Spinal cord (tissue), 10 donors: ENCODE measurements at places on chromosomes 3 and 15.
A peak's percentile ranks its signal among the peaks of the same experiment; 100 is the strongest.

DNA sequence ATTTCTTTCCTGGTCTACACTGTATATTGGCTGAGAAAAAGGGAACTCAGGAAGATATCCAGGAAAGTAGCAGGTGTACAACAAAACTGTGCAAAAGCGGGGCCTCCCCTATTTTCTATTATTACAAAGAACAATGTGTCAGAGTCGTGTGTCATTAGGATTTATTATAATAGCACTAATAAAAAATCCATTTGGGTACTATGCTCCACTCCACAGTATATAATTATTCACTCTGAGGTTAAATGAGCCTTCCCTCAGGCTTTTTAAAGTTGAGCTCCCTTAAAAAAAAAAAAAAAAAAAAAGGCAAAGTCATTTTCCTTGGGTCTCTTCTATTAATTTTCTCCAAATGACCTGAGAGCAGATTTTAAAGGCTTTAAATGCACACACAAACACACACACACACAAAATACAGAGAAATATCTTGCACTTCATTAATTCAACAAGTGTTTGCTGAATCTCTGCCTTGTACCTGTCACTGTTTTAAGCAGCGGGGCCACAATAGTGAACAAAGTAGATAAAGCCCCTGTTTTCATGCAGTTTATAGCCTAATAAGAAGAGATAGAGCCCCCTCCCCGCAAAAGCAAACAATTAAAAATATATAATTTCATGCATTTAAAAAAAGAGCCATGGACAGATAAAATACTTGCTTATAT, 1.3 kb upstream of the DPP8 start:
- no peak for DNase-seq

- DNase-seq: no peak
These were observed 75.0 kb downstream of the HCN4 start for GRCh38 chr15:73293773-73294172.

DNA sequence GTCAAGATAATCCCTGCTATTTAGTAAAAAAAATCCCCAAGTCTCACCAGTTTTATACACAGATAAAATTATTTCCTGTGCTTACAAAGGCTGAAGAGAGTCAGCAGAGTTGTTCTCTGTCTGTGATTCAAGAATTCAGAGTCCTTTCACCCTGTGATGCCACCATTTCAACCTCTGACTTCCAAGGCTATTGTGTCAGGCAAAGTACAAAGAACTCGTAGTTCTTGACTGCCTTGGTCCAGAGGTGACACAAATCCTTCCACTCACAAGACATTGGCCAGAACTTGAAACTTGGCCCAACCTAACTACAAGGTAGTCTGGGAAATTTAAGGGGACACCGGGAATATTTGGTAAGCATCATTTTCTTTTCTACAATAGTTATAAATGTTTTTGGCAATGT, 34.9 kb upstream of the CMC1 start:
- no peak for DNase-seq

DNA sequence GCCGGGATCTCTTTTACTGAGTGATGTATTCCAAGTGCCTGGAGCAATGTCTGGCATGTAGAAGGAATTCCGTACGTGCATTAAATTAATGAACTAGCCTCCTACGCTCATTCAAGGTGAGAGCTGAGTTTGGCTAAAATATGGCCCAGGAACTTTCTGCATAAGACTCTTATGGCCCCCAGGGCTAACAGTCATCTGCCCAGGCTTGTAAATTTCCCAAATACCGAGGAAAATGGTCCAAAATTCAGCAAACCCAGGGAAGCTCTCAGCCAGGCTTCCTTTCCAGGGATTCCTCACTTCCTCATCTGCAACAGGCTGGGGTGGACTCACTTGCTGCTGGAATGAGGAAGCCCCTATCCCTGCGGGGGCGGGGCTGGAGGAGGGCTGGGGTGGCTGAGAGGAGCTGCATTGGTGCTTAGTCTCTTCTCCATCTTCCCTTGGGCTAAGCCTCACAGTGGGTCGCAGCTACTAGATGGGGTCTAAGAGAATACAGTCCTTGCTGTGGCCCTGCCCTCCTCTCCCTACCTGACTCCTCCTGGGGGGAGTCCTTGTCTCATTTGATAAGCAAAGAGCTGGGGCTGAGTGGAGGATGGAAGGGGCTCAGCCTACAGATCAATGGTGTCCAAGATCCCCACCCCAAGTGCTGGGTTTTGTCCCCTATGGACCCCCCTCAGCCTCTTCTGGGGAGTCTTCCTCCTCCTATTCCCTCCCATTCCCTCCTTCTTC, 28.5 kb upstream of the APOD start:
- DNase-seq: no peak

DNA sequence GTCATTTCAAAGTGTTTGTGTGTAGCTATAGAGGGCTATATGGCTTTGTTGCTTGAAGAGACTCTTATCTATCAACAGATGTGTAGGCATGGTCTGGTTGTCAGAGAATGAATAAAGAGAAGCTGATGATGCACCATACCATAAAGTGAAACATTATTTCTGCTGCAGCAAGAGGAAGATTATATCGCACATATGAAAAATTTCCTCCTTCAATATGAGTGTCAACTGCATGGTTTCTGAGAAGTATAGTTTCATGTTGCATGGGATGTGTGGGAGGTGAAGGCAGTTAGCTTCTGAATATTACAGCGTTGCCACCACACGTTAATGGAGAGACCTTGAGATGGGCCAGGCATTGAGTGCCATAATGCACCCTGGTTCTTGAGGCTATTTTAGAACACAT, 217.9 kb downstream of the SATB1 start:
- DNase-seq: no peak

- DNase-seq: peak; percentile 85
These were observed 93.1 kb downstream of the STAG1 start for GRCh38 chr3:136658946-136659682.

GRCh38 chr3:89525609-89526008, 418.2 kb downstream of the EPHA3 start:
- peak; percentile 29 for DNase-seq

DNA sequence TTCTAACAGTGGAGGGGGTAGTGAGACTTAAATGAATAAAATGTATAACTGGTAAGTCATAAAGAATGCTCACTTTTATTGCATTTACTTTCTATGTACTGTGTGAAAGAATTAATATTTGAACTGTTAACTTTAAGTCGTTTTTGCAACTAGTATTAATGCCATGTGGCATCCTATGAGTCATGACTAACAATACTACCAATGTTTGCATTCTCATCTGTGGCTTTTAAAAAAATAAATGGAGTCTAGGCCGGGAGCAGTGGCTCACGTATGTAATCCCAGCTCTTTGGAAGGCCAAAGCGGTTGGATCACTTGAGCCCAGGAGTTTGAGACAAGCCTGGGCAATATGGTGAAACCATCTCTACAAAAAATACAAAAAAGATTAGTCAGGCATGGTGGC, 5.2 kb downstream of the C3orf49 start:
- no peak for DNase-seq

- DNase-seq: no peak
These were observed 138.8 kb downstream of the CACNA2D3 start for GRCh38 chr3:54261141-54261540.

- DNase-seq: no peak
These were observed 32.8 kb upstream of the NFKBIZ start for GRCh38 chr3:101816215-101817149.

GRCh38 chr3:116601206-116601605, 108.4 kb upstream of the TUSC7 start:
- no peak for DNase-seq

- no peak for DNase-seq
These were observed 23.5 kb upstream of the JMJD7 start for GRCh38 chr15:41804361-41804760.

DNA sequence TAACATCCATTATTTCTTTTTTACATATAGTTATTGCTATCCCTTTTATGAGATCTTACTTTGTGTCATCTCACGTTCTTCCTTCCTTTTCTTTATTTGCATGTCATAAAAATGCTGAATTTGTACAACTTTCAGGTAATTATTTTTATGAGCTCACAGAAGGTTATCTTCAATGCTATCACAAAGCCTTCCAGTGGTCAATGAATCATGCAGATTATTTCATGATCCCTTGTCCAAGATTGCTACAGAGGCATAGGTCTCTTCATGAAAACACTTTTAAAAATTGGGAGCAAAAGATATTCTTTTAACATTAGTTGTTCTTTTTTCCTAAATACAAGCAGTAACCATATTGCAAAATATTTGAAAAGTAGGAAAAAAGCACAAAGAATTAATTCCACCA, 880.1 kb upstream of the NR2F2 start:
- DNase-seq: no peak

- DNase-seq: peak; percentile 23
These were observed 183.7 kb upstream of the LMCD1 start for GRCh38 chr3:8317661-8318649.

GRCh38 chr3:23249961-23250360, 46.8 kb downstream of the UBE2E2 start:
- no peak for DNase-seq

DNA sequence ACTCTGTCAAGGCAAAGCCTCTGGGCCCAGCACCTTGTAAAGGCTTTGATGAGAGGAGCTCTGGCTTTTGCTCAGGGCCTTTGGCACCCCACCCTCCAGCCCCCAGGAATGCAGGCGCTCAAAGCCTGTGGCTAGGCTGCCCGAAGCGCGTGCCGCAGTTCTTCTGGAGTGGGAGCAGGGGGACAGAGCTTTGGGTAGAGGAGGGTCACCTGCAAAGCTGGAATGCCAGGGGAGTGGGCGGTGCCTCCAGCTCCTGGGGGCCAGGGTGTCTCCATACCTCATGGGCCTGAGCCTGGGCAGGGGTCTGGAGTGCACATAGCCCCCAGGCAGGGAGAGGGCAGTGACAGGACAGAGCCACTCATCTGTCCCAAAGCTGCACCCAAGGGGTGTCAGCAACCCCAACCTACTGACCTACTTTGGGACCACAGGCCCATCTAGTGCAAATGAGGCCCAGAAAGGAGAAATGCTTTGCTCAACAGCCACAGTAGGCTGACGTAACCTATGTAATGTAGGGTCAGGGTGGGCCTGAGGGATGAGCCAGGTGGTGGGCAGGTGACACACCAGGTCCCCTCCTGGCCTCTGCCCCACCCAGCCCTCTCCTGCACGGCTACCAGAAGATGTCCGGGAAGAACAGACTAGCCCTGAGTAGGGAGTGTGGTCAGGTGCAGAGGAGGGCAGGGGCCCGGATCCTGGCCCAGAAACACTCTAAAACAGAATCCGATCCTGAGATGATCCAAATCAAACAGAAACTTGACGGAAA, 2.2 kb upstream of the CALML4 start:
- DNase-seq: no peak

GRCh38 chr3:56761887-56762651, 39.7 kb downstream of the ARHGEF3 start:
- DNase-seq: peak; percentile 72
